ENCODE measurements at places on chromosomes 2 and 18.
A peak's percentile ranks its signal among the peaks of the same experiment; 100 is the strongest.

GRCh38 chr2:29589440-29590103 lies 331.8 kb downstream of the ALK start:
- DNase-seq = no peak

DNA sequence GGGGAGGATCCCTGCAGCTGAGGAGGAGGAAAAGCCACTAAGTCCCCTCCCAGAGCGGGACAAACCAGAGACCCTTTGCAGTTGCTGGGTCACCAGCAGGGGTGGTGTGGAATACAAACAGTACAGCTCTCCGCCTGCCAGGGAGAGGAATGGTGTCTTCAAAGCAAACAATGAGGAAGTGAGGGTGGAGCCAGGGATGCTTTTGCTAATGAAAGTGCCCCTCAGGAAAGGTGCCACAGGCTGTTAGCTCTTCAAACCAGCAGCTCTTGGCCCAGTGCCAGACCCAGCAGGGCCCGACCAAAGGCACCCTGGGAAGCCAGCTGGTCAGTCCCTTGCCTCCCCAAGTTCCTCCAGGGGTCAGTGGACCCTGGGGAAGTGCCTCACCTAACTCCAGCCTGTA lies 102.8 kb downstream of the HIBCH start:
- peak; percentile 69 for DNase-seq

GRCh38 chr18:45874491-45875184 lies 49.2 kb downstream of the SIGLEC15 start:
- DNase-seq = no peak

DNA sequence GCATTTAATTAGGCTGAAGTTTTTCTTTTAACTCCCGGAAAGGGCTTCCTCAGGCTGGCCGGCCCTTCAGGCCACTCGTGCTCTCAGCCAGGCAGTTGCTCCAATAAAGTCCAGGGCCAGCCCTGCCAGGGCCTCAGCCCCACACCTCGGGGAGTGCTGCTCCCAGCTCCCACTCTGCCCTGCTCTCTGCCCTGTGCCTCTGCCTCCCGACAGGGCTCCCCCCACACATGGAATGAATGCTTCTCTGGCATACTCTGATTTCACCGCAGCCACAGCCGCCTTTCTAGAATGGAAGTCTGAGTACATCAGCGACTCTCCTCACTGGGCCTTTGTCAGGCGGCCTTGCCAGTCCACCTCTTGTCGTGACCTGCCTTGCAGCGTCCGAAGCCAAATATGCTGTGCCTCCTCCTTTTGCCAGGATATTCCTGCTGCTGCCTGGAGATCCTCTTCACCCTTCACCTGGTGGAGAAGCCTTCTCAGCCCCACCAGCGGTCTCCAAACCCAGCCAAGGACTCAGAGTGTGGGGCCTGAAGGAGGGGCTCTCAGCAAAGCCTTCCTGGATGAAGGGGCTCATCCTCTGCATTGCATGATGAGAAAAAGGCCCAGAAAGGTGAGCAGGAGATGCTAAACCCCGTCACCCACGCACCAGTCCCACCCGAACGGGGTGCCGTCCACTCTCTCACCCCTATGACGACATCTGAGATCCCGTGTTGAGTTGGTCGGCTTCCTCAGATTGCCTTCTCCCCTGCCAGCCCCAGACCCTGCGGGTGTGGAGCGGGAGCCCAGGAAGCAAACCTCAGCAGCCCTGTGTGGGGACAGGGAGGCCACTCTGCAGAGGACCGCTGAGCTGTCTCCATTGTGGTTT lies 472.7 kb upstream of the HS6ST1 start:
- DNase-seq = no peak

DNA sequence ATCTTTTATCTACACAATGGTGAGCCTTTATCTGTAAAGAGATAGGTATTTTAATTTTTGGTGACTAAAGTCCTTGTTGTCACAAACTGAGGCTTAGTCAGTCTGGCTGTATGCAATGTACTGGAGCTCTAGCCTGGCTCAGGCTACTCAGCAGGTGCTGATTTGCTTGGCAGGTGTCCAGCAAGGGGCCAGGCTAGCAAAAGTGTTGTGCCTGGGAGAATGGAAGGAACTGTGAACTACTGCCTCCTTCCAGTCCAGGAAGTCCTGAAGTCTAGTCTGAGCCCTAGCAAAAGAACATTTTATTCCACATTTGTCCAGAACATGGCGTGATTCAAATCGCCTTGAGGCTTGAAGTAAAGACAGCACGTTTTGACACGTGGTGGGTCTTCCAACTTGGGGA lies 260.5 kb downstream of the CCDC85A start:
- DNase-seq = peak; percentile 73

GRCh38 chr2:161352719-161353118 lies 44.5 kb downstream of the PSMD14 start:
- DNase-seq = no peak

DNA sequence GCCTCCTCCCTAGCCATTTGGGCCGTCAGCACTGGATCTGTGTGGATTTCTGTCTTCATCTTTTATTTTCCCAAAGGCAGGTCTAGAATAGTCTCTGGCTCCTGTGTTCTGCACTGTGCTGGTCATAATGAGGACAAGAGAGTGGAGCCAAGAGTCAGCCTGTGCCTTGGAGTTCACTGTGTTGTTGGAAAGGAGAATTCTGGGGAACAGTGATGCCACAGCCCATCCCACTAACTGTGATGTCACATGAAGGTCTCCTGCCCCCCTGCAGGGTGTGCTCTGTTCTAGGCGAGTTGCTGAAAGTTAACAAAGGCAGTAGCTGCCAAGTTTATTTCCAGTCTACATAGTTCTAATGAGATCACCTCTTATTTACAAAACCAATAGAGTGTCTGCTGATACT lies 248.5 kb downstream of the TPGS2 start:
- no peak for DNase-seq

DNA sequence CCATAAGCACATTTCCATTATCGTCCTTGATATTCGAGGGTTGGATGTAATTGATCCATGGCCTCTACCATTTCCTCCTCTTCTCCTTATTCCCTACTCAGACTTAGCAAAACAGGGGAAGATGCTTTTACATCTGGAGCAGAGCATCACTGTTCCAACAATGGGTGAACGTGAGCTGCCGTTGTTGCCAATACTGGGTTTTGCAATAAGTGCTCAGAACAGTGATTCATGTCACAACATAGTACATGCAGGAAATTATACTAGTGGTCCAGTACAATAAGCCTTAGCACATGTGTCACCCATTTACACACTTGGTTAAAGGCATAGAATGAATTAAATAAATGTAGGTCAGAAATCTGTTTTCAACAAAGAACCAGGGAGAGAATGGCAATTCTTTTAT lies 112.4 kb downstream of the DCC start:
- DNase-seq = no peak

GRCh38 chr2:140496714-140497113 lies 1634.1 kb downstream of the LRP1B start:
- no peak for DNase-seq

- peak; percentile 41 for DNase-seq
Measured at GRCh38 chr2:45651415-45652089, at the start of gene PRKCE. PRKCE (plus strand) TSS chr2:45651675.

DNA sequence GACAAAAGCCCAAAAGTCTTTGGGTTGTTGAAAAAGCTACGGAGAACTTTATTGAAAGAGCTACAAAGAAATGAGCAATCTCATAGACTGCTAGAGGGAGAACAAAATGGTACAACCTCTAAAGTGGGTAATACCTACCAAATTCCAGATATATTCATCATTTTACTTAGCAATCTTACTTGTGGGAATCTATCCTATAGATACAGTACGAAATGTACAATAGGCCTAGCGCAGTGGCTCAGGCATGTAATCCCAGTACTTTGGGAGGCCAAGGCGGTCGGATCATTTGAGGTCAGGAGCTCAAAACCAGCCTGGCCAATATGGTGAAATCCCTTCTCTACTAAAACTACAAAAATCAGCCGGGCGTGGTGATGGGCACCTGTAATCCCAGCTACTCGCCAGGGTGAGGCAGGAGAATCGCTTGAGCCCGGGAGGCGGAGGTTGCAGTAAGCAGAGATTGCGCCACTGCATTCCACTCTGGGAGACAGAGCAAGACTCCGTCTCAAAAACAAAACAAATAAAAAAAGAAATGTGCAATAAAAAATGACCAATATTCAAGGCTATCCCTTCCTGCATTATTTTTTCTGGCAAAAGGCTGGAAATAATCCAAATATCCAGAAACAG lies 10.1 kb downstream of the EXOC6B start:
- no peak for DNase-seq
